ENCODE measurements at places on chromosomes 7 and 10. TPM values are rescaled to one million over a fixed set of nuclear protein-coding genes. Genes with fewer than 3 reads are reported as not detected.

- no peak for DNase-seq
Observed at GRCh38 chr7:93018716-93019115, 99.1 kb downstream of the SAMD9 start.

DNA sequence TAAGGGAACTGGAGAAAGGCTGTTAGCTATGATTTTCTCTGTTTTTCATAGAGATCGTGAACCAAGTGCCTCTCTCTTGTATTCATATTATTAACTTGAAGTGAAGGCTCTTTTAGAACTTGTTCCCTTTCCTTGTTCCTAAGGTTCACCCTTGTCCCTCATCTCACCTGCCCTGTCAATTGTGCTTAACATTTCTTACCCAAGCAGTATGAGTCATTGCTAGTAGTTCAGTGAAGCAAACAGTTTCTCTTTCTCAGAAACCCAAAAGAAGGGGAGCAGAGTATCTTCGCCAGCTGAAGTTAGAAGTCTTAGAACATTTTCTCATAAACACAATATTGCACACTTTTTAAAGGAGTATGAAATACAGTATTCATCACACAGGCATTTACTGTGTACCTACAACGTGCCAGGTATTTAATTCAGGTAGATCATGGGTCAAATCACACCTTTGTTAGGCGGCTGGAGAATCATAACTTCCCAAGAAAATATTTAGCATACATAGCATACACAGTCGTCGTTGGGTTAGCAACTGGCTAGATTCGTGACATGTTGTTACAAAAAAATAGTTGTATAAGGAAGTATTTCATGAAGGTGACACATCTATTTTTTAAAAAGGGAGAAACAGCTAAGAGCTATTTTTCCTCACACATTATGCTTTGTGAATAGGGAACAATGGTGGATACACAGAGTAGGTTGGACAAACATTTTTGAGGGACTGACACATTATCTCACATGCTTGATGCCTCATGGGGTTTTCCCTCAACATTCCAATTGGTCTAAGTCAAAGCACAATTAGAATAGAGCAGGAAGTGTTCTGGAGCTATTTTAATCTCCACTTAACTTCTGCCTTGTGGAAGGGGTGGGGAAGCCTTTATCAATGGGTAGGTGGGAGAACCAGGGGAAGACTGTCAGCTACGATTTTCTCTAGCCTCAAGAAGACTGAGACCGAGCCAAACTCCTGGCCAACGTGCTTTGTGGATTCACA lies 13.2 kb downstream of the HDAC9 start:
- DNase-seq, result no peak

GRCh38 chr10:129506101-129506797 lies 39.2 kb downstream of the MGMT start:
- no peak for DNase-seq

GRCh38 chr7:153072806-153073205 lies 313.3 kb downstream of the ACTR3B start:
- DNase-seq, result no peak

Gene RHOBTB1
- total RNA-seq, result 16.8 TPM

Gene MGMT
- 19.2 TPM for total RNA-seq

GRCh38 chr7:28986765-28987110 lies 28.6 kb upstream of the TRIL start:
- no peak for DNase-seq

Gene HOXA1
- total RNA-seq, result not detected

DNA sequence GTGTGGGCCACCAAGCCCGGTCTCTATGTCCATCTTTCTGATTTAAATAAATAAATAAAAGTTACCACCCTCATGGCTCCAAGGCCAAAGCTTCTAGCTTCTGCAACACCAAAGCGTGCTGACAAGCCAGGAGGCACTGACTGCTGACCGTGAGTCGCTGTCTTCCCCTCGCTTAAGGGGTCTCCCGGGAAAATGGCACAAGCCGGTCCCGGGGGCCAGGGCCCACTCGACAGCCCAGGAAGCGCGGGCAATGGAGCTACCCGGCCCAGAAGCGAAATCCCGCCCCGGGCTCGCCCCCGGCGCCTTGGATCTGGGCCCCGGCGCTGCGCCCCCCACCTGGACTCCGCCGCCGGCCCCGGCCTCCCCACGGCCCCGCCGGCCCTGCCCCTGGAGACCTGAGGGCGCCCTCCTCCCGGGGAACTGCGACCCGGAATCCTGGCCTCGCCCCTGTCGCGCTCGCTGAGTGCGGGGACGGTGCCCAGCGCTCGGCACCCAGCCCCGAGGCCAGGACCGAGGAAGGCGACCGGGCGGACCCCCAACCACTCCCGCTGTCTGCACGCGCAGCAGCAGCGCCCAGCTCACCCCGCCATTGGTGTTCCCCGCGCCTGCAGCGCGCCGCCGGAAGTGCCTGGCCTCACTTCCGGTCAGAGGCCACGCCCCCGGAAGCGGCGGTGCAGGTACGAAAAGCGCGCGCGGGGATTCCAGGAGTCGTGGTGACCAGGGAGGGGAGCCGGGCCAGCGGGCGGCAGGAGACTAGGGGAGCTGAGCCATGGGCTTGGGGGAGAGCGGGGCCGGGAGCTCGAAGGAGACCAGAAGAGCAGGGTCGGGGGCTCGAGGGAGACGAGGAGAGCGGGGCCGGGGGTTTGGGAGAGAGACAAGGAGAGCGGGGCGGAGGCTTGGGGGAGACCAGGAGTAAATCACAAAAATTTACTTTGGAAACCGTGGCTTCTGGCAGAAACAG lies at the start of the genes MRM2 and NUDT1:
Gene MRM2 (minus strand): TSS at position 626 of the 961 bp plus-strand sequence. CDS start 36 bp downstream, at position 590.
Gene NUDT1 (plus strand): TSS at position 647 of the 961 bp plus-strand sequence. CDS start 2,349 bp downstream, outside the sequence.
- peak; percentile 85 for DNase-seq

Gene EZH2
- total RNA-seq, result 0.26 TPM

Gene HOXA5
- 0.96 TPM for total RNA-seq

- peak; percentile 47 for DNase-seq
Observed at GRCh38 chr10:71081912-71082311, 130.5 kb upstream of the UNC5B start.

Gene CAMK2B
- 84.7 TPM for total RNA-seq

- DNase-seq, result no peak
Observed at GRCh38 chr10:14153570-14154055, 177.1 kb downstream of the FRMD4A start.

DNA sequence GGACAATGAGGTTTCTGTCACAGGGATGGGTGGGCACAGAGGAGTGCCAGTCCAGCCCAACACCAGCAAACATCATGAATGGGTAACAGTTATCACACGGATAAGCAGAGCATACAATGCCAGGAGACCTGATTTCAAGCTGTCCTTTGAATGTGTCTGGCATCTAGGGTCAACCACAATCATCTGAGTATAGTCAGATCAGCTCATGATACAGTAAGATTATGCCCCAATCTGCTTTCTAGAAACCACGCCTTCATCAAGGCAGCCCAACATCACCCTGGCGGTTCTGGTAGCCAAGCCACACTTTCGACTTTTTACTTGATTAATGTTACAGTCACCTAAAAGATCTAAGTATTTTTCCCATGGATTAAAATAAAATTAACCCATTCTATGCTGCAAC lies 10.5 kb downstream of the FAM171A1 start:
- no peak for DNase-seq
